Left cardiac atrium (tissue), 4 donors: ENCODE measurements at places on chromosomes 2 and 18. TPM values are rescaled to one million over a fixed set of nuclear protein-coding genes. Genes with fewer than 3 reads are reported as not detected.

SERPINB10 gene
- not detected for total RNA-seq

IL18RAP gene
- total RNA-seq = 1.3 TPM

CENPA gene
- 0.38 TPM for total RNA-seq

DNA sequence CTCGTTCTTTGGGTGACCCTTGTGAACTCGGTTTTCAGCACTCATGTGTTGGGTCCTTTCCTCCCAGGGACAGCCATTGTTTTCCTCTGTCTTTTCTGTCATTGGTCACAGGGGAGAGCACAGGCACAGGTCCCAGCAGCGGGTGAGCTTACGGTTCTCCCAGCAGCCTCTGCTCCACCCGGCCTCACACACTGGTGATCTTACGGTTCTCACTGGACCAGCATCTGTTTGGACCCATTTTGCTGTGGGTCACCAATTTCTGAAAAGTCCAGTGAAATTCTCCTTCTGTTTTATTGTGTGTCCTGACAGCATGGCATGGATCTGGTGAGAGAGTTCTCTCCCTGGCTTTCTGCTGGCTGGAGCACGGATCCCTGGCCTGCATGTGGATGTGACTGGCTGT is 49.8 kb upstream of the ANKRD62 start:
- no peak for DNase-seq

DNA sequence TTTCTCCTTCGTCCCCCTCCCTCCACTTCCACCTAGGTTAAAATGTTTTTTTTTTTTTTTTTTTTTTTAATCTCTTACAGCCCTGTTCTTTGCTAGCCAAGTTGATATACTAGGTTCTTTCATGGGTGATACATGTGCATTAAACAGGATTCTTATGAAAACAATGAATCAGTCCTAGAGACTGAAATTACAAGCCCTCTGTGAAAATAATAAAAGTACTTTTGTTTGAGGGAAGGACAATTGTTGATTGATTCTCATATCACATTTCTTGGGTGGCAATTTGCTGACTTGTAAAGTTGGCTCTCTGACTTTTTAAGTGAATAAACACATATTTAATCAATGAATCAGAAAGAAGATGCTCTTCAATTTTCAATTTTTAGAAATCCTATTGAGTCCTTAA is 639.9 kb downstream of the LRP1B start:
- DNase-seq = no peak

DNA sequence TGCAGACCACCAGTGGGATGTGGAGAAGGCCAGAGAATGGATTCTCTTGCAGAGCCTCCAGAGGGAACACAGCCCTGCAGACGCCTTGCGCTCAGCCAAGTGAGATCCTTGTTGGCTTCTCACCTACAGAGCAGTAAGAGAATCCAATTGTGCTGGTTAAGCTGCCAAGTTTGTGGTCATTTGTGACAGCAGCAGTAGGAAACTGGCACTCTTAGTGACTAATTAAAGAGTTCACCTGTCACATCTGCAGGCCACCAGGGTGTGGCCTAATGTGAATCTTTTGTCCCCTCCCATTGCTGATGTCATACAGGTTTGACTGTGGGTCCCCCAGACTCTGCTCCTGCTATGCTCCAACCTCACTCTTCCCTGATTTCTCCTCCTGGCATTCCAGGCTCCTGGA is 235.9 kb downstream of the TFCP2L1 start:
- no peak for DNase-seq

DNA sequence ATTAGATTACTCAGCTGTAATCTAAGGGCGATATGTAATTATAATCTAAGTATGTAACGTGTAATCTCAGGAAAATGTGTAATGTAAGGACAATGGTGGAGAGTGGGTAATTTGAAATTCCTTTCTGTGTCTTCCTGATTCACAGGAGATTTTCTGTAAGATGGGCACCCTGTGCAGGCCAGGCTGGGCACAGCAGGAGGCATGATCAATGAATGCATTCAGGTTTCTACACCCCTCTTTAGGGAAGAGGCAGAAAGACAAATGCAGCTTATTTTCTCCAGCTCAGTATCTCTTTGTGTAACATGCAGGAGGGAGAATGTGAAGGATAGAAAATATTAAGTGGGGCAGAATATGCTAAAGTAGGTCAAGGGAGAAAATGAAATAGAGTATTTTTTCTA is 320.1 kb downstream of the PIK3C3 start:
- DNase-seq = no peak

GRCh38 chr2:170862286-170862902 is 45.7 kb downstream of the GAD1 start:
- DNase-seq = no peak

GRCh38 chr18:53819671-53820070 is 404.8 kb downstream of the MBD2 start:
- no peak for DNase-seq

PDE1A gene
- 11.0 TPM for total RNA-seq

- no peak for DNase-seq
Observed at GRCh38 chr2:31255911-31256571, 22.1 kb downstream of the EHD3 start.

NT5DC4 gene
- not detected for total RNA-seq

DNA sequence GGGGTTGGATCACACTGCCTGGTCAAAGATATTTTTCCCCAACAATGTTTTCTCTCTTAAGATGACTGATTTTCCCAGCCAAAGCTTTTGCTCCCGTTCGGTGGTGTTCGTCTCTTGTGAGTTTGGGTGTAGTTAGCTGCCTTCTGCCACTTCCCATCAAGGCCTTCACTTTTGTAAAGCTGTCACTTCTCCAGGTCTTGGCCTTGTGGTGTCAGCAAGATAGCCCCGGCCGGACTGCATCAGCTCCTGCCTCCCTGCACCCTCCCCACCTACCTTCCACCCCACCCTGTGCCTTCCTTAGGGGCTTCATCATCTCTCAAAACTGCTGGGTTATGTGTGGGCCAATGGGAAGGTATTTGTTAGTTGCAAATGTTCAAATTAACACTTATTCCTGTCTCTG is 228.9 kb downstream of the BCL11A start:
- DNase-seq = no peak

- DNase-seq = peak; percentile 59
Observed at GRCh38 chr2:12320991-12321641, 395.6 kb upstream of the TRIB2 start.

GRCh38 chr18:9890196-9890595 is 4.4 kb downstream of the TXNDC2 start:
- DNase-seq = no peak

- no peak for DNase-seq
Observed at GRCh38 chr2:111071600-111072171, 49.0 kb upstream of the BCL2L11 start.

GRCh38 chr2:238906936-238907716 is 59.2 kb downstream of the TWIST2 start:
- no peak for DNase-seq

- no peak for DNase-seq
Observed at GRCh38 chr2:11571170-11571569, 37.3 kb downstream of the GREB1 start.

DNA sequence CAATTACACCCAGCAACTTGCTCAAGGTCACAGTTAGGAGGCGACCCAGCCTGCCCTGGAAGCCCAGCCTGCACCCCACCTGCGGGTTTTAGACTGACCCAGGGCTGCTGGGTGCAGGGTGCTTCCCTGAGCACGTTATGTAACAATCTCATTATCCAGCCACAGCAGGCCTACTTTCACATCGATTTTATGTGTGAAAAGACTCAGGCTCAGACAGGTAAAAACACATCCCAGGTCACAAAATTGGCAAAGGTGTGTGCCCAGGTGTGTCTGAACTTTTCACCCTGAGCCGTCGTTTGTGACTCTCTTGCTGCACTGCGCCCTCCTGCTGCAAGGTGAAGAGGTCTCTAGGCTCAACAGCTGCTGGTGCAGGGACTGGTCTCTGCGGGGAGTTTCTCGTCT is 668.2 kb upstream of the HS6ST1 start:
- no peak for DNase-seq

PLGLB1 gene
- total RNA-seq = 0.41 TPM

DNA sequence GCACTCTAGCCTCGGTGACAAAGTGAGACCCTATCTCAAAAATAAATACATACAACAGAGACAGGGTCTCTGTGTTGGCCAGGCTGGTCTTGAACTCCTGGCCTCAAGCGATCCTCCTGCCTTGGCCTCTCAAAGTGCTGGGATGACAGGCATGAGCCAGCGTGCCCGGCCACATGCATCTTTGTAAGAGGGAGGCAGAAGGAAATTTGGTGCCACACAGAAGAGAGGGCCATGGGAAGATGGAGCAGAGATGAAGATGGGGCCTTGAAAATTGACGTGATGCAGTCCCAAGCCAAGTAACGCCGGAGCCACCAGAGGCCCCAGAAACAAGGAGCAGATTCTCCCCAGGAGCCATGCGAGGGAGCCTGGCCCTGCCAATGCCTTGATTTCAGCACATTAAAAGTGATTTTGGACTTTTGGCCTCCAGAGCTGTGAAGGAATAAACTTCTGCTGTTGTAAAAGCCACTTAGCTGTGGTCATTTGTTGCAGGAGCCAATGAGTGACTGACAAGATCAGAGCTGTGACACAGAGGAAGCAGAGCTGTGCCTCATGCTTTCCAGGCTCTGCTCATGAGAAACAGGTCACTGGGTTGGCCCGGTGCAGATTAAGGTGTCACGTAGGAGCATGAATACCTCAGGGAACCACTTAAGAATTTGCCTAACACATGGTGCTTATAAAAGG is 2.7 kb upstream of the SLC66A2 start:
- DNase-seq = no peak

UBXN4 gene
- total RNA-seq = 56.6 TPM
